ENCODE measurements at places on chromosomes 13 and 19. TPM values are rescaled to one million over a fixed set of nuclear protein-coding genes. Genes with fewer than 3 reads are reported as not detected.

GRCh38 chr19:18230941-18231734 lies 4.9 kb upstream of the PDE4C start:
- no peak for DNase-seq

The OR7A17 gene
- not detected for total RNA-seq

The IFNL1 gene
- 0.23 TPM for total RNA-seq

The TMEM150B gene
- total RNA-seq: 0.71 TPM

GRCh38 chr13:33711436-33711835 lies 106.5 kb upstream of the RFC3 start:
- no peak for DNase-seq

The DAND5 gene
- 0.10 TPM for total RNA-seq

DNA sequence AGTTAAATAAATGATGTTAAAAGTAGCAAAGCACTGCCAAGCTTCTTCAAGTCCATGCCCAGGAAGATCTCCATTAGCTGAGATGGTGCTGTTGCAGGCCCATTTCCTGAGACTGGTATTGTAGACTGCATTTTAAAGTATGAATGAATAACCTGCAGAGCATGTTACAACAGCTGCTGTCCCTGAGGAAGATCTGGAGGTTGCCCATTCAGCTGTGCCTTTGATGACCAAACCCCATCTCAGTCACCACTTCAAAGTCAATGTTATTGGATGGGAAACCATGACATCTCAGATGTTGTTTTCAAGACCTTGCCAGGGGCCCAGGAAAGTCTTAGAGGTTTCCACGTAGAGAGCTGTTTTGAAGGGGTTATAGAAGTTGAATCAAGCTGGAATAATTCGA lies 281.3 kb downstream of the MTUS2 start:
- DNase-seq: no peak

DNA sequence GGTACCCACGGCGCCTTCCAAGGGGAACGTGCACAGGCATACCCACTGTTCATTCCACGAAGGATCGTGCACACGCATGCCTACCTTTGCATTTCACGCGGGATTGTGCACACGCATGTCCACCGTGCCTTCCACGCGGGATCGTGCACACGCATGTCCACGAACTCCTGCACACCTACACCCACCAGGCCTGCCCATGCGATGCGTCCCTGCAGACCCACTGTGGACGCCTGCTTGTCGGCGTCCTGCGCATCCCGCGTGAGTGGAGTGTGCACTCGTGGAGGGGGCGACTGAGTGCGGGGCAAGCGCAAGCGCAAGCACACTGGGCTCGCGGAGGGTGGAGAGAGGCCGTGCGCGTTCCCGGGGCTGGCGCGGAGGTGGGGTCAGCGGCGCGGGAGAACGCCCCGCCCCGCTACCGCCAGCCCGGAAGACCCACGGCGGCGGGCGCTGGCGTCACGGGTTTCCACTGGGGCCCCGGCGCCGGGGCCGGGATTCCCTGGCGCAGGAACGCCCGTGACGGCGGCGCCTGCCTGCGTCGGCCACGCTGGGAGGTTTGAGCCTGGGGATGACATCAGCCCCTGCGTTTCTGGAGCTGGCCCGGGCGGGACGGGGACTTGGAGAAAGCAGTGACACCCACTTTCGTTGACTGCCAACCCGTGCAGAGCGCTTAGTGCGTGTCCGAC lies 18.7 kb downstream of the GADD45B start:
- peak; percentile 47 for DNase-seq

GRCh38 chr13:43515531-43515930 lies 271.2 kb downstream of the ENOX1 start:
- no peak for DNase-seq

DNA sequence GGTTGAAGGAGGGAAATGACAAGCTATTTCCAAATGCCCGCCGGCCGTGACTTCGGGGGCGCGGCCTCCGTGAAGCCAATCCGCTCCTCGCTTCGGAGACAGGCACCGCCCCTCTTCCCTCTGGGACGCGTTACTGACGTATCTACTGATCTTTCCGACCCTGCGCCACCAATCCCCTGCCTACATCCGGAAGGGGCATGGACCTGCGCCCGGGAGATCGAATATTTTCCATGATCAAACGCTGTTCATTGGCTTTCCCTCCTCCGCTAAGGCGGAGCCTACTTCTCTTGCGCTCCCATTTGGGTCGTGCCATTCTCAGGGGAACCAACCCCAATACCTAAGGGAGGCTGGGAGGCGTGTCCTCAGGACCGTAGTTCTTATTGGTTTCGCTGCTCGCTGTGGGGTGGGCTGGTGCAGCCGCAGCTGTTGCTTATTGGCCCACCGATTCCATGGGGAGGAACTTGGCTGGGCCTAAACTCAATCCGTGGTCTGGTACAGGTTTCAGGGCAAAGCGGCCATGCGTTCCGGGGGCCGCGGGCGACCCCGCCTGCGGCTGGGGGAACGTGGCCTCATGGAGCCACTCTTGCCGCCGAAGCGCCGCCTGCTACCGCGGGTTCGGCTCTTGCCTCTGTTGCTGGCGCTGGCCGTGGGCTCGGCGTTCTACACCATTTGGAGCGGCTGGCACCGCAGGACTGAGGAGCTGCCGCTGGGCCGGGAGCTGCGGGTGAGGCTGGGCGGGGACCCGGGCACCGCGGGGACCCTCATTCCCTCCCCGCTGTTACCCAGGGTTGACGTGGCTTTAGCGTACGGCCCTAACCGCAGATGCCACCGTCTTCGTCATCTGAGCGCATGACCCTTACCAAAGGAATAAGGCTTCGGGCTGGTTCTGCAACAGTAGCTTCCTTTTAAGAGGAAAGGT lies at the start of gene QPCTL:
QPCTL (plus strand) TSS at position 480 of the 919 bp plus-strand sequence; CDS start at position 518, 38 bp downstream.
- peak; percentile 97 for DNase-seq

All from activated T-helper 1 cell treated with anti-CD3 and anti-CD28 coated beads, Interleukin-12 subunit alpha, Interleukin-12 subunit beta, Interleukin-2, Interleukin-4 antibody, amounts not matched to agents 30 ng/mL and 10 ng/mL and 1 ng/mL, durations not matched to agents 14 hours and 24 hours and 36 hours (primary cell).